ENCODE measurements at places on chromosomes 7 and 10. TPM values are rescaled to one million over a fixed set of nuclear protein-coding genes. Genes with fewer than 3 reads are reported as not detected.

Gene THSD7A
- 30.5 TPM for total RNA-seq

Gene CALHM1
- not detected for total RNA-seq

Gene TMEM273
- 1.3 TPM for total RNA-seq

Gene MINPP1
- total RNA-seq = 36.2 TPM

Gene MSMB
- not detected for total RNA-seq
